Cardiac septum (tissue), 1 donor: ENCODE measurements at places on chromosomes 1 and 21. TPM values are rescaled to one million over a fixed set of nuclear protein-coding genes. Genes with fewer than 3 reads are reported as not detected.

- DNase-seq, result no peak
Measured at GRCh38 chr1:207006914-207007313, 25.6 kb downstream of the C1orf116 start.

DNA sequence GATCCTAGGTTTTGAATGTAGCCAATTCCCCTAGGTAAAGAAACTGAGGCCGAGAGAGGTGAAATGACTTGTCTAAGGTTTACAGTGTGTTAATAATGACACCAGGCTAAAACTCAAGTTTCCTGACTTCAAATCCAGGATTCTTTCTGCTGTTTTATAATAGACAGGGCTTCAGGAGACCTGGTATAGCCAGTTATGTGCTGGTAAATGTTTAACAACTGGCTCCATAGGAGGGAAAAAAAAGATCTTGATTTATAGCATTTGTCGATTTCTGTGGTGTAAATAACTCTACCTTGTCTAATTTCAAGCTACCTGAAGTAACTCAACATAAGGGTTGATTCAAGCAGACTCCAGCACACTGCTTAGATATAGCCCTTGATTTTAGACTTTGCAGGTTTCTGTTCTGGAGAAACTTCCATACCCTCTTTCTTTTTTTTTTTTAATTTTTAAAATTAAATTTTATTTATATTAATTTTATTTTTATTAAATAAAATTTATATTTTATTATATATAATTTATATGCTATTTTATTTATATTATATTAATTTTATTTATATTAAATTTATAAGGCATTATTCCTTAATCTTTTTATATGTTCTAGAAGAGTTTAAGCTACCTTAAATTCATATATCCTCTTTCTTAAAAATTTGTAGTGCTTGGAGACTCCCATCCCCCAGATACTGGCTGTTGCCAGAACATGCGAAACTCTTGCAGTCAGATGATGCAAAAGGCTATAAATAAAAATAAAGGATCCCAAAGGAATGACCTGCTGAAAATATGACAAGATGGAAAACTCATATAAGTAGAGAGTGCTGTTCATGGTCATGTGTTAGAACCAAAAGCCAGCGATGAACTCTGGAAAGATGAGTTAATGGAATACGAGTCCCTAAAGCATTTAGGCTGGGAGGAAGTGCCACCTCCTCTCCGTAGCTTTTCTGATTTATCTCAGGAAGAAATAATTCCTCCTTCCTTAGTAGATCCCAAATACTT lies 35.4 kb upstream of the SRSF10 start:
- no peak for DNase-seq

DNA sequence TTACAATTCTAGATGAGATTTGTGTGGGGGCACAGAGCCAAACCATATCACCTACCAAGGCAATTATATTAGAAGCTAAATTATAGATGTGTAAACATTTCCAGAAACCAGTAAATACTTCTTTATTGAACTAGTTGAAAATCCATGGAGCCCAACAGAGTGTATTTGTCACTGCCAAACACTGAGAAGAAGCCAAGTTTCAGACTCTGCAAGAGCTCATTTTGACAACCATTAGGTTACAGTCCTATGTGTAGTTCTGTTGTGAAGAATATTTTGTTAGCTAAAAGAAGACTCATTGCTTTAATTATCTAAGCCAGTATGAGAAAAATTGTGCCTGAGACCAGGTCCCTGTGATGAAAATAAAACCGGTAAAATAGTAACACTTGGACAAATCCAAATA lies 358.9 kb upstream of the SGIP1 start:
- no peak for DNase-seq

- no peak for DNase-seq
Measured at GRCh38 chr1:183834568-183834967, 29.6 kb downstream of the RGL1 start.

DNA sequence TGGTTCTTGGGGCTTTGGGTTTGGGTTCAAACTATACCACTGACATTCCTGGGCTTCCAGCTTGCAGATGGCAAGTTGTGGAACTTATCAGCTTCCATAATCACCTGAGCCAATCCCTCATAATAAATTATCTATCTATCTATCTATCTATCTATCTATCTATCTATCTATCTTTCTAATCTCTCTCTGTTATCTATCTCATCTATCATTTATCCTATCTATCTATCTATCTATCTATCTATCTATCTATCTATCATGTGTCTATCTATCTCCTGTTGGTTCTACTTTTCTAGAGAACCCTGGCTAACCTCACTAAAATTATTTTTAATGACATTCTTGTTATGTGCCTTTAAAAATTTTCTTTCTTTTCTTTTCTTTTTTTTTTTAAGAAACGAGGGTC lies 35.8 kb upstream of the AKT3 start:
- DNase-seq, result no peak

DNA sequence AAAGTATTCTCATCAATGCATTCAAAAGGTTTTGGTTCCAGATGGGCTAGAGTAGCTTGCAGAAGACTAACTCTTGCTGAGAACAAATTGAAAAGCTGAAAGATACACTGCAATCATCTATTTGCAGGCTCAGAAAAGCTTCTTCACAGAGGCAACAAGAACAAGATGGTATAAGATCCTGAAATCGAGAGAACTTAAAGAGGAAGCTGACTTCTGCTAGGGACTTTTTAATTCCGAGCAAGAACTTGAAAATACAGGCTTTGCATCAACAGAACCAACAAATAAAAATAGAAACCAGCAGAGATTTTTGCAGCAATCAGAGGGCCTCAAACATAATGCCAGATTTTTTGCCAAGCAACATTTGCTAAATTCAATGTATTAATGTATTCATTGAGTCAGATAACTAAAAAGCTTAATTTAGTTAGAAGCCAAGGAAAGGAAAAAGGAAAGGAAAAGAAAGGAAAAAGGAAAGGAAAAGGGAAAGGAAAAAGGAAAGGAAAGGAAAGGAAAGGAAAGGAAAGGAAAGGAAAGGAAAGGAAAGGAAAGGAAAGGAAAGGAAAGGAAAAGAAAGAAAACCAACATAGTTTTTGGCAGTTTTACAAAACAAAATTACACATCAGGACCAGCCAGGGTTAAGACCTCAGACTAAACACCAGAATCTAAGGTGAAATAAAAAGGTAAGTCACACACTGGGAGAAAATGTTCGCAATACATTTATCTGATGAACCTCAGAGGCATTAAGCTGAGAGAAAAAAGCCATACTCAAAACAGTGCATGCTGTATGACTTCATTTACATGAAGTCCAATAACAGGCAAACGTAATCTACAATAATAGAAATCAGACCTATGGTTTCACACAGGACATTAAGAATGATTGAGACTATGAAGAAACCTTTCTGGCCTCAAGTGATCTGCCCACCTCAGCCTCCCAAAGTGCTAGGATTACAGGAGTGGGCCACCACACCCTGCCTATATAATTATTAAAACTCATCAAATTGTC lies 42.6 kb downstream of the FAF1 start:
- DNase-seq, result no peak

The SLC26A9 gene
- total RNA-seq, result 9.8 TPM

The ITLN1 gene
- total RNA-seq, result 0.27 TPM

The MIXL1 gene
- 0.27 TPM for total RNA-seq

The MEX3A gene
- total RNA-seq, result 0.24 TPM

The LAMC2 gene
- total RNA-seq, result 0.40 TPM

The CD53 gene
- total RNA-seq, result 5.2 TPM

The TRIM17 gene
- 0.46 TPM for total RNA-seq
